ENCODE measurements at places on chromosomes 3 and 15.
A peak's percentile ranks its signal among the peaks of the same experiment; 100 is the strongest.

GRCh38 chr3:123344907-123345594 lies 103.8 kb downstream of the ADCY5 start:
- ATAC-seq, result no peak

DNA sequence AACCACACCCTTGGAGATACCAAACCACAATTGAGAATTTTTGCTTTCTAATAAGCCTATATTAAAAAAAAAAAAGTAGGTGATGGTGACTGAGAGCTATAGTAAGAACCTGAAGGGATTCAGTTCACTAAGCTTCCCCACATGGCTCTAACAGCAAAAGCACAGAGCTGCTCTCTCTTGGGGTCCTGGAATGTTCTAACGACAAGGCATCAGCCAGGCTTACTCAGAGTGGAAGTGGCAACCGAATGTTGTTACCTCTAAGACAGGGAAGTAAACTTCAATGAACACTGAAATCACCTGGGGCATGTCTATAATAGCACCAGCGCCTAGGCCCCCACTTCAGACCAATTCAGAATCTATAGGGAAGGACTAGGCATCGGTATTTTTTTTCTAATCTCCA lies 397.7 kb downstream of the MAGI1 start:
- ATAC-seq, result no peak

DNA sequence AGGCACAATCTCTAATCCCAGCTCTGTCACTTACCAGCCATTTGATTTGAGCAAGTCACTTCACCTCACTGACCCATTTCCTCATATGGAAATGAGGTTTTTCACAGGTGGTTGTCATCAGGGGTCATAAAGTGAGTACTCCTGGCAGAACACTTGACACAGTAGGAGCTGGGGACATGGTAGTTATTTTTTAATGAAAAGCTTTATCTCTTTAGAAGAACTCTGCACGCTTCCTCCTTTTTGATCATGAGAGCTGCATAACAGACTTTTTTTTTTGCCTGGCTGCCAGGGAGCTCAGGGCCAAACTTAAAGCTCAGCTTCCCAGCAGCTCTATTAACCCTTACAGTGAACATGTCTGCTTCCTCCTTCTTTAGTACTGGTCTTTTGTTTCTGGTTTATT lies 8.4 kb downstream of the VWA5B2 start:
- no peak for ATAC-seq

DNA sequence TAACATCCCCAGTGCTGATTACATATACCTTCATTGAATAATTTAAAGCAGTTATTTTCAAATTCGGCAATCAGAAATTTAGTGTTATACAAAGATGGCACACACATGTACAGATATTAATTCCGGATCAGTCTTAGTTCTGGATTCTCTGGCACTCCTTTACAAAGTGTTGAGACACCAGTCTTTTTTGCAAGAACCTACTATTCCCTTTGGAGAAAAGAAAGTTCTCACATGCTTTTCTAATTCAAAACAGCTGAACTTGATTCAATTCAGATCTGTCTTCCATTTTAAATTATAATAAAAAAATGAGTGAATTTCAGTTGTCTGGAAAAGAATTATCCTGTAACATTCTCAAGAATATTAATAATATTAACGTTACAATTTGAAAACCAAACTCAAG lies 20.4 kb downstream of the CCDC191 start:
- ATAC-seq, result no peak

GRCh38 chr15:69159805-69160140 lies 662 bp upstream of the GLCE start:
- ATAC-seq, result no peak

DNA sequence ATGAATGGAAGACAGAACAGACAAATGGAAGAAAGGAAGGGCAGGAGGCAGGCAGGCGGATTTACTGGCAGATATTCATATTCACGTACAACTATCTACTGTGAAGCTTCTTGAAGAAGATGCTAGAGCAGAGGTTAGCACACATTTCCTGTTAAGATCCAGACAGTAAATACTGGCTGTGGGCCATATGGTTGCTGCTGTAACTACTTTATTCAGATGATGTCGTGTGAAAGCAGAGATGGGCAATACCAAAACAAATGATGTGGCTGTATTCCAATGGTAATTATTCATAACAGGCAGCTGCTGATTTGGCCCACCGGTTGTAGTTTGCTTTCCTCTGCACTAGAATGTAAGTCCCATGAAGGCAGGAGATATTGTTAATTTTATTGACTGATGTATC lies 115.7 kb upstream of the PRTG start:
- ATAC-seq, result no peak

- no peak for ATAC-seq
Measured at GRCh38 chr3:22122567-22122966, 371.6 kb upstream of the ZNF385D start.

GRCh38 chr15:93087825-93088199 lies 1.2 kb downstream of the RGMA start:
- peak; percentile 81 for ATAC-seq

- ATAC-seq, result no peak
Measured at GRCh38 chr3:94778814-94779494, 716.1 kb downstream of the NSUN3 start.

- ATAC-seq, result peak; percentile 59
Measured at GRCh38 chr3:70992562-70993204, 590.8 kb downstream of the FOXP1 start.

DNA sequence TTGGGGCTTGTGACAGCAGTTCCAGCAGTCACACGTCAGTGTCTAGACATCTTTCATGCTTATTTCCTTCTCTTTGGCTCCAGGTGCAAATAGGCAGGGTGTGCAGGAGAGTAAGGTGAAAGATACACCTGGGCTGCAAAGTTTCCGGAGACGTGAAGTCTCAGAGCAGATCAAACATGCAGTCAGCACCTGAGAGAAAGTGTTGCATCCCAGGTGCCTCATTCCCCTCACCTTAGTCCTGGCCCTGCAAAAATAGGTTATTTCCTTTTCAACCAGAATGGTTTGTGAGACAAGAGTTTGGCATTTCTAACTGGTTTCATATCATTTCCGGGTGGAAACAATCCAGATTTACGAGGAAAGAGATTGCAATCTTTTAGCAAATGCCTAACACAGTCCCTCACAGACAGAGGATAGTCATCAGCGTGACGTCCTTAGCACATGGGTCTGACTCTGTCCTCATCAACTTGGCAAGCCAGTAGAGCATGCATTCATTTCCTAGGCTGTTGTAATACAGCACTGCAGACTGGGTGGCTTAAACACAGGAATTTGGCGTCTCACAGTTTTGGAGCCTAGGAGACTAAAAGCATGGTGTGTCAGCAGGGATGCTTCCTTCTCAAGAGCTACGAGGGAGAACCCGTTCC lies 58.2 kb upstream of the ARRDC4 start:
- no peak for ATAC-seq

DNA sequence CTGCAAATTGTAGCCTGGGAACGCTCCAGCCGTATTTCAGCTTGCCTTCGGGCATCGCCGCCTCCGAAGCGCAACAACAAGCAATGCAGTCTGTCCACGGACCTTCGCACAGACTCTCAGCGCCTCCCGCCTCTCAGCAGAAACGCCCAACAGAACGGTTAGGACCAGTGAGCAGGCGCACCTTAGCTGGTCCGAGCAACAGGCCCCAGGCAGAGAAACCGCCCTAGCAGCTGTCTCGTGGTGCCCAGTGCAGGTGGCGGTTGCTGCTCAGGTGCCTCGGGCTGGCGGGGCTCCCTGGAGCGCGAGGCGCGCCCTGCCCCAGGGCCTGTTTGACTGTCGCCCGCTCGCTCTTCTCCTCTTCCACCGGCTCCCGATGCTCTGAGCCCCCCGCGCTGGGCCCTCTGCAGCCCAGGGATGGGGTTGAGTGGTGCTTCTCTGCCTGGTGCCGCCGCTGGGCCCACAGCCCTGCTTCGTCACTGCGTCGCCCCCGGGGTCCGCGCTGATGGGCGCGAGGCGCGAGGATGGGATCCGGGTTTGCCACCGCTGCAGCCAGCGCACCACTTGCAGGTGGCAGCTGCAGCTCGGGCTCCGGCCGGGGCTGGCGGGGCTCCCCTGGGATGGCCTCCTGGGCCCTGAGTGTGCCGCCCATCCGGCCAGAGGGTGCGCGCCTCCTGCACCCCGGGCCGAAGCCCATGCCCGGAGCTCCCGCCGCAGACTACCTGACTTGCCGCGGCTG lies 268.4 kb upstream of the FRG2C start:
- no peak for ATAC-seq

DNA sequence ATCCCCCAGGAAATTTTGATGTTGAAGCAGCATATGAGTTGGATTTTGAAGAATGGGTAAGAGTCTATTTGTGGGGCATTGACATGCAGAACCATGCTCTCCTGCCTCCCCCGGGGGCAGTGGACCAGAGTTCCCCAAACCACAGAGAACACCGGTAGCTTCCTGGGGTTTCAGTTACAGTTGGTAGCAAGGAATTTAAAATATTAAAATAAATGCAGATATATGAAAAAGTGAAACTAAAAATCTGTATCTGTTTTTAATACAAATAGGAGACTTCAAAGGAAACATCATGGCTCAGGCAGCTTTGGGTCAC lies 37.4 kb downstream of the SLC9A9 start:
- no peak for ATAC-seq

DNA sequence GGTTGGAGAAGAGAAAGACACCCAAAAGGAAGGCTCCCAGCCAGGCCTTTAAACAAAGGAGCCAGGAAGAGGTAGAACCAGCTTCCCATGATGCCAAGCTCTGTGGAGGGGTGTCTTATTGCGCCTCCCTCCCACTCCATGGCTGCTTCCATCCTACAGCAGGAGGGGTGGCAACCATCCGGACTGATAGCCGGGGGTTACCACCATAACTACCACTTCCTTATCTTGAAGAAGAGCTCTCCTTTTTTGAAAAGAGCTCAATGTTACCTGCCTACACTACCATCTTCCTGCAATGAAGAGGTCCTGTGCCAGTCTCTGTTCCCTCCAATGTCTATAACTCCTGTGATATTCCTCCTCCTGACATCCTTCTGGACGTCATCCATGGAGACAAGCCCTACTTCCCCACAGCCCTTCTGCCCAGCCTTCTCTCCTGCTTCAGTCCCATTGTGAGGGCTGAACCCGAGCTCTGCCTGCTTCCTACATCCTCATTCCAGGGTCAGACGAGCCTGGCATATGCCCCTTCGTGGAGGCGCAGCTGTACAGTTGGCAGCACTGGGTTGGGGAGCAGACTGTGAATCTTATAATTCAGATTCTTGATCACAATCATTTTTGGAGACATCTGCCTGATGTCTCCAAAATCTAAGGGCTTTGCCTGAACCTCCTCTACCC lies 8.5 kb downstream of the CCDC9B start:
- no peak for ATAC-seq

DNA sequence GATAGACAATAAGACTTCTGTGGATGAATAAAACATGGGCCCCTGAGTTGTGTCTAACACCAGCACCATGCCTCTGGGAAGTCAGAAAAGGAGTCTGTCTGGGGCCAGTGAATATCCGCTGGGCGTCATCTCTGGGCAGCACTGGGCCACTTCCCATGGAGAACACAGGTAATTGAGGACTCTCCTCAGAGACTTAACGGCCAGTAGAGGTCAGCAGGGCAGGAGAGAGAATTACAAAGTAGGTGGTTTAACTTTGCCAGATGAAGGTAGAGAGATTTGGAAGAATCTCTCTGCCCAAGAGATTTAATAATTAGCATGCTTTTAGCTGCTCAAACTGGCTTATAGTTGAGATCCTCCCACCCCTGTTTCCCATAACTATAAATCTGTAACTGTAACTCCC lies 65.7 kb downstream of the OCA2 start:
- ATAC-seq, result no peak

DNA sequence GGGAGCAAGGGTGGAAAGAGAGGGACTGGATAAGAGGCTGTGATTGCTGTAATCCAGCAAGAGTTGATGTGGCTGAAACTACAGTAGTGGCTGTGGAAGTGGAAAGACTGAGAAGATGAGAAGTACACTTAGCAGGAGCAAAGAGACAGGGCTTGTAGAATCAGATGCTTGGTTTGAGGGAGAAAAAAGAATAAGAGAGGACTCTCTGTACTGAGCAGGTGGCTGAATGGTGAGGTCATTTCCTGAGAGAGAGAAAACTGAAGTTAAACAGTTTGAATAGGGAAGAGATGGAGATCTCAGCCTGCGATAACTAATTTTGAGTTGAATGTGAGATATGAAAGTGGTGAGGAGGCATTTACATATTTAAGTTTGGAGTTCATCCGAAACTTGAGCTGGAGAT lies 95.8 kb upstream of the SLC25A36 start:
- ATAC-seq, result no peak

GRCh38 chr15:100944244-100944895 lies 25.2 kb downstream of the LRRK1 start:
- no peak for ATAC-seq

DNA sequence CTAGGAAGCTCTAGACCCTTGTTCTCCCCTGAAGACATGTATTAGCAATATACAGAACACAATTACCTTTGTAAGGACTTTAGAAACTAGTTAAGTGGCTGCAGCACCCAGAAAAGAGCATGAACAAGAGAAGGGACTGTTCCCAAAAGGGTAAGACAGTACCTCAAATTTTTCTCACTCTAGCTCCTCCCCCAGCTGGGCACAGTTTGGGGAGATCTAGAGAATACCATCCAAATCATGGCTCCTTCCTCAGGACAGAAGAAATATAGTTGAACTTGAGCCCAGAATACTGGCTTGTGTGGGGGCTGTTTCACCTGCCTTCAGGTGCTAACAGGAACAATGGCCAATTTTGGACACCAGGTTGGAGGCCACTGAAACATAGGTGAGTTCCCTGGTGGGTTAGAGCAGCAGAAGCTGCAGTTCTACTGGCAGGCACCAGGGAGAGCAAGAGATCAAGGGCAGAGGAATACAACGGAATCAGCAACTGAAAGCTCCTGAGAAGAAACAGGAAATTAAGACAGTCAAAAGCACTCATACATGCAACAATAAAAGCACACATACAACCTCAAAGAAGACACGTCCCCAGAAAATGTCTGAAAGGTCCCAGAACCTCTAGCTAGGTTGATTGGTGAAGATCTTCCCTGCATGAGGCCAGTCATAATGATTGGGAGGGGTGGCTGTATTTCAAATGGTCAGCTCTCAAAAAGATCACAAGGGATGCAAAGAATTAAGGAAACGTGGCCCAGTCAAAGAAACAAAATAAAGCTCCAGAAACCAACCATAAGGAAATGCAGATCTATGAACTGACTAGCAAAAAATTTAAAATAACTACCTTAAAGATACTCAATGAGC lies 104.9 kb upstream of the ASB14 start:
- ATAC-seq, result peak; percentile 96

DNA sequence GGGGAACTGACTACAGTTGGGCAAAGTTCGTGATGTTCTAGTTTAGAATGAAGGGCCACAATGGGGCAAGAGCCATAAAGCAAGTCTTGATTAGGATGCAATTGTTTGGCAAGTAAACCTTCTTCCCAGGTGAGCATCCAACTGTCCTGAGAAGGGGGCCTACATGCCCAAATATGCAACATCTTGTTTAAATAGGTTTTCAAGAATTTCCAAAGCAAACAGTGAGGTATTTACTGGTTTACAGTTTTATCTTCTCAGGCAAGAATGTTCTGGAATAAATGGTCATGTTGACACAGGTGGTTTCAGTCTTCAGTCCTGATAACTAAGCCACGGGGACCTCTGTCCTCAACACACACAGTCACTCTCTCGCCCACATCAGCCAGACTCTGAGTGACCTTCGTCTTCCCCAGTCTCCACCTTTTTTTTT lies 90.3 kb upstream of the FAM174B start:
- no peak for ATAC-seq
